ENCODE measurements at places on chromosomes 5 and 9.

DNA sequence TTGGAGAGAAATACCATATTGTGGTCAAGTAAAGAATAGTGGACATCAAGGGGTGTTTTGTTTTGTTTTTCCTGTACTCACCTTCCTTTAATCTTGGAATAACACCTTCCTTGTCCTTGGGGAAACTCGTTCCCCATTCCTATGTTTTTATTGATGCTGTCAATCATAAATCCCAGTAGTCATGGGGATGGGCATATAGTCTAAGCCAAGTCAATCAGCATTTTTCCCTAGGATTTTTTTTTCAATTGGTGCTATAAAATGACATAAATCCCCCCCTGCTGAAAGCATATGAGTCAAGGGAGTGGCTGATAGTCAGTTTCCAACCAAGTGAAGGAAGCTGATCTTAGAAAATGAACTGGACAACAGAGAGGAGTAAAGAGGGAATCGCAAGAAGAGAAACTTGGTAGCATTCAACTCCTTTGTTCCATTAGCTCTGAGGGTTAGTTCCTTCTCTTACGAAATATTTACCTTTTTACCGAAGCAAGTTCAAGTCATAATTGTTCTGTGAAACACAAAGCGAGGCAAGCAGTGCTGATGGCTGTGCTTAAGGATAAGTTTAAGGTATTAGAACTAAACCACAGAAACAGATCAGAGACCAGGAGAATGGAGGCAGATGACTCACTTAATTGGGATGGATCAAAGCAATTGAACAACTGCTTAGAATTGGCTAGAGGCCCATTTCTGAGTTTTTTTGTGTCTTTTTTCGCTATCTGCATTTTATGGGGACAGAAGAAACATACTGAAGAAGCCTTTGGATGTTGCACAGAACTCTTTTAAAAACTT, 218.6 kb downstream of the SEMA6A start:
- no peak for DNase-seq

DNA sequence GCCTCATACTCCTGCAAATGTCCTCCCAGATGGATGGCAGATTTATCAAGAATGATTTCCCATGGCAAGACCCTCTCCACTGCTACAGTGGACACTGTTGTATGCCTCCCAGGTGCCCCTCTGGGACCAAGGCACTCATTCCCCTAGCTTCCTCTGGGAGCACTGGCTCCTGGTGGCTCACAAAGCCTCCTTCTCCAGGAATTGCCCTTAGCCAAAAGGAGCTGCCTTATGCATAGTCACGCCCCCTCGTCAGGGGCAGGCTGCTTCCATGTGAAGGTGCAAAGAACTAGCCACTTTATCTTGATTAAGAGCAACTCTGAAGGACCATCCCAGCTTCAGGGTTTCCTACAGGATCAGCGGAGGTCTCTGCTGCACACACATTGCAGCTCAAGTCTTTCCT, 358.1 kb downstream of the CDK5RAP2 start:
- DNase-seq, result no peak

GRCh38 chr5:98989727-98990126, 60.9 kb upstream of the CHD1 start:
- no peak for DNase-seq

- no peak for DNase-seq
Observed at GRCh38 chr5:78985725-78986223, 664 bp upstream of the ARSB start.

DNA sequence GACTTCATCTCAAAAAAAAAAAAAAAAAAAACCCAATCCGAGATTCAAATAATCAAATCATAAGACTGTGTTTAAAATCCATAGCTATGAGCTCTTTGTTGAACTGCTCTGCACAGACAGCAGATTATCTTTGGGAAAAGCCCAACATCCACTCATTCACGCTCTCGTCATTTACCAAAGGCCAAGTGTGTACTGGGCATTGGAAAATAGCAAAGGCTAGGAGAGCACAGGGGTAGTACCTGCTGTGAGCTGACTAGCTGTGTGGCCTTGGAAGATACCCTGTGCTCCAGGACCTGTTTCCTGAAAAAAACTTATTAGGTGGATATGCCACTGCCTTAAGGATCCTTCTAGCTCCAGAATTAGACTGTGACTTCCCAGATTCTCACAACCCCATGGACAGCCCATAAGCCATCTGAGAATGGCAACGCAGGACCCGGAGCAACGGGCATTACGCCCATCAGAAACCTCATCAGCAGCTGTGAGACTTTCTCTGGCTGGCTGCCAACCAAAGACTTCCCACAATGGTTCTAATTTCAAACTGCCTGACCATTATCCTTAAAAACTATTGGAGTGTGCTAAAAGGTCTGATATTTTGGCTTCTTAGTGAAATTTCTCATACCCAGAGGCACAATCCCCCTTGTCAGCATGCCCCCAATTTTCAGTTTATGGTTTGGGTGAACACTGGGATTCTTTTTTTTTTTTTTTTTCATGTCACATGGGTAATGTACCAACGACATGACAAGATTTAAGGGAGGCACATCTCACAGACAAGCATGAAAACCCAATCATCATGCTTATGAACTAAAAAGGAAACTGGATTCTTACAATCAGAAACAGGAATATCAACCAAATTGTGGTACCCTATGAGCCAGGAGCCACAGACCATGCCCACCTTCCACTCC, 16.8 kb downstream of the SERINC5 start:
- DNase-seq, result no peak

- DNase-seq, result no peak
Observed at GRCh38 chr5:163789870-163790269, 284.5 kb downstream of the MAT2B start.

GRCh38 chr5:151820903-151821302, 49.1 kb downstream of the G3BP1 start:
- no peak for DNase-seq

DNA sequence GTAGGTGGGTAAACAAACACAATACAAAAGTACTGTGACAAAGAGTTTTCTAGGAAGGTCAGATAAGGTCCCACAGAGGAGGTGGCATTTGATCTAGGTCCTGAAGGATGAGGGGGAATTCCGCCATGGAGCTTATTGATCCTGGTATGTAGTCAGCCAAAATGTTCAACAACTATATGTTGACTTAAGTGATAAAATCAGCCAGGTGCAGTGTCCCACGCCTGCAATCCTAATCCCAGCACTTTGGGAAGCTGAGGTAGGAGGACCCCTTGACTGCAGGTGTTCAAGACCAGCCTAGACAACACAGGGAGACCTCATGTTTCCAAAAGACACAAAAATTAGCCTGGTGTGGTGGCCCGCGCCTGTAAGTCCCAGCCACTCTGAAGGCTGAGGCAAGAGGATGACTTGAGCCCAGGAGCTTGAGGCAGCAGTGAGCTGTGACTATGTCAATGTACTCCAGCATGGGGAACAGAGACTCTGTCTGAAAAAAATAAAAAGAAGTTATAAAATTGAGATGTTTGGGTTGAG, 46.4 kb upstream of the PLIN2 start:
- DNase-seq, result no peak

DNA sequence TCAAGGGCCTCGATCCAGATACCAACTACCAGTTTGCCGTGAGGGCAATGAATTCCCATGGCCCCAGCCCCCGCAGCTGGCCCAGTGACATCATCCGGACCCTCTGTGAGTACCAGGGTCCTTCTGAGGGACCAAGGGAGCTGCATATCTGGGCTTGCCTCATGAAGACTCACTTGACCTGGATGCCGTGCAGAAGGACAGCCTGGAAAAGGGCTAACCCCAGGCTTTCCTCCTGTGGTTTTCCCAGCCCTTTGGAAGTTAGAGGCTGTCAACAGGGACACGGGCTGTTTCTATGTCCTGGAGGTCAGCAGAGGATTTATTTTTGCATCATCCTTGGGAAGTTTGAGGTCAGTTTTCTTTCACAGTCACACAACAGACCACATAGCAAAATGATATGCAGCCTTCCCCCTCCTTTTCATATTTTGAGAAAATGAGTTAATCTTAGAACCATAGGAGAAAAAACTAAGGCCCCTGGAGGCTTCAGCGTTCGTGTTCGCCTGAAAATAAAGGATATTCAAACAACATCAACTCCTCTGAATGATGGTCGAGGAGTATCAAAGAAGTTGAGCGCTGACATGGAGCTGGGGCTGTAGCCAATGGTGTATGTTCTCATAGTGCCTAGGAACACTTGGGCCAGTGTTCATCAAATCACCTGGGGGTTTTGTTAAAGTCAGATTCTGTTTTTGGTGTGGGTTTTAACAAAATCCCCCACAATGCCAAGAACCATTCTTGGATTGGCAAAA, 112.2 kb downstream of the EGFLAM start:
- no peak for DNase-seq

GRCh38 chr5:35859101-35859661, 2.5 kb downstream of the IL7R start:
- peak; percentile 72 for DNase-seq

- no peak for DNase-seq
Observed at GRCh38 chr5:169584998-169585451, 1.5 kb downstream of the SPDL1 start.

GRCh38 chr9:84697509-84698114, 28.1 kb downstream of the NTRK2 start:
- DNase-seq, result no peak

DNA sequence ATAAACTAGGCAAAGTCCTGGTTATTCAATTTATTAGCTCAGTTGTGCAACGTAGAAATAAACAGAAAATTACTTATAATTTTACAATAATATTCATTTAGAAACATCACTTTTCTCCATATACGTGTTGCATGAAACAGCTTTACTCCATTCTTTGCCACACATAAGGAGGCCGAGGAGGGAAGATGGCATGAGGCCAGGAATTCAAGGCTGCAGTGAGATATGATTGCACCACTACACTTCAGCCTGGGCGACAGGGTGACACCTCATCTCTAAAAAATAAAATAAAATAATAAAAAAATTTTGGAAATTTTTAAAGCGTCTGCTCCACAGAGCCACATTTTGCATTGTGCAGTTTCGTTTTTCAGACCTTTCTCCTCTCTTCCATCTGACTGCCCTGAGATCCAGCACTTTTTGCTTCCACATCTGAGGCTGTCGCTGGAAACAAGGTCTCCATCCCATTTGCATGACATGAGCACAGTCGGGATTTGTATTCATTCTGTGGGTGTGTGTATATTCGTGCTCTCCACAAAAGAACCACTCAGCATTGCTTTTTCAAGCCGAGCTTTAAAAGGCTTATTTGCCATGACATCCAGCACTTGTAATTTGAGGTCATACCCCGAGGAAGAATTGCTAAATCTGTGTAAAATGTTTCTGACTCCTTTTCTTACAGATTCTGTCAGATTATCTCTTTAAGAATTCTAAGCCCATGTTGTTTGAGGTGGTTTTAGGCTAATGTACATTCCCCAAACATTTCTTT, 98.6 kb upstream of the MSX2 start:
- no peak for DNase-seq

- DNase-seq, result no peak
Observed at GRCh38 chr5:75356719-75357118, 19.7 kb downstream of the HMGCR start.

GRCh38 chr5:169798906-169799660, 162.0 kb downstream of the DOCK2 start:
- DNase-seq, result no peak

DNA sequence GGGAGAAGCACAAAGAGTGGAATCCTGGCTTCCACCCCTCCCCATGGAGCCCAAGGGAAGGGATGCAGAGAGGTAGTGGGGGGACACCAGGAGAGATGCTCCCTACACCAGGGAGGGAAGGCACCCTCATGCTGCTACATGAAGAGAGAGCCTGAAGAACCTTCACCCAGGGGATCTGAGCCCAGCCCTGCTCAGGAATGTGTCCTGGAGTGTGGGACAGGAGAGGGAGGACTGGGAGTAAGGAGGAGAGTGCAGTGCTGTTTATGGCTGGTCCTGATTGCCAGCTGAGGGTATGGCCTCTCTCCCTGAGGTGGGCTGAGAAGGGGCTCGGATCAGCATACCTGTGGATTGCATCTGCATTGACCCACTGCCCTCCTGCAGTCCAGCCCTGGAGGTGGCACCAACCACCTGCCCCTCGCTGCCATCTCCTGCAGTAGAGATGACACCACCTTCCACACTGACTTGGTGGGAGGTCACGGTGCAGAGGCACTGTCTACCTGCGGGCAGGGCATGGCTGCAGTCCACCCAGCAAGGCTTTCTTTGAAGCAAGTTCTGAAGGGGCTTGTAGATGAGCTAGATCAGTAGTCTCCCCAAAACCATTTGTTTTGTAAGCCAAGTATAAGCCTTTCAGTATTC, 114.9 kb upstream of the SLC25A48 start:
- DNase-seq, result no peak

DNA sequence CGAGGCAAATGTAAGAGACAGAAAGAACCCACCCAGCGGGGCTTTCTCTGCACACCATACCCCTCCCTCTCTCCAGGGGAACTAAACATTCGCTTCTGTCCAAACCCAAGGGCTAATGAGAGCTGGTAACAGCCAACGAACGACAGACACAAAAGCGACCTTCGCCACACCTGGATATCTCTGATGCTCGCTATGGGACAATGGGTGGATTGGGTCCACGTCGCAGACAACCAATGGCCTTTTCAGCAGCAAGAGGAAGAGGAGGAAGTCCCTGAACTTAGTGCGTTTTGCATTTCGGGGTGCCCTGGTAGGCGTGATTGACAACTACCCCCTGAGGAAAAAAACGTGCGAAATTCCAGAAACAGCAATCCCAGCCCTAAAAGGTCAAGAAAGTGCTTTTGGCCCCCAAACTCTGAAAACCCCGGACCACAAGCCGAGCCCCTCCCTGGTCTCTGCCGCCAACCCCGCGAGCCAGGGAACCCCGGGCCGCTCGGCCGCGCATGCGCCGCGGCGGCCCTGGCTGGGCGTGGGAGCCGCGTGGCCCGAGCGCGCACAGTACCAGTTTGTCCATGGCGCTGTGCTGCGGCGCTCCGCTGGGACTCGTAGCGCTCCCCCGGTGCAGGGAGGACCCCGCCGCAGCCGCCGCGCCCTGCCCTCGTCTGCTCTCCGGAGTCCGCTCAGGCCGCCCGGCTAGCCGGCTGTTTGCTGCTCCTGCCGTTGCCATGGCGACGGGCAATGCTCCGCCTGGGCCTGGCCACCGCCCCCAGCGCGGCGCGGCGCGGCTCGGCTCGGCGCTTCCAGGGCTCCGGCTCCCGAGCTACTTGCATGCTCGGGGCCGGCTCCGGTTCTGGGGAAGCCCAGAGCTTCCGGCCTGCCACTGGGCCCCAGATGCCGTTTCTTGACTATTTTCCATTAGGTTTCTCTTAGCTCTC, 66.9 kb upstream of the DNAH5 start:
- no peak for DNase-seq

DNA sequence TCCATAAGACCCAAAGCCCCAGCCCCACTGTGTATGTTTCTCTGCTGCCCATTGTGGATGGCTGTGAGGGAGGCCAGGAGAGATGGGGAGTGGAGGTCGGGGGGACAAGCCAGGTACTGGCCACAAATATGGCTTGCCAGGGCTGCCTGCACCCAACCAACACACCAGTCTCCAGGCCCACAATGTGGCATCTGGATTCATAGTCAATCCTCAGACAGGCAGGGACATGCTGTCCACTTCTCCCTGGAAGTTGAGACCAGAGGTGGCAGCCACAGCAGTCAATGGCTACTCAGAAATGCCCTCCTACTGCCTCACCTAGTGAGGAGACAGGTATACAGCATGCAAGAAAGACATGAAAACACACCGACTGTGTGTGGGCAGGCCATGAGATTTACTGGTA, 61.2 kb upstream of the SLC25A51 start:
- DNase-seq, result no peak
